ENCODE measurements at places on chromosomes 5 and 9. TPM values are rescaled to one million over a fixed set of nuclear protein-coding genes. Genes with fewer than 3 reads are reported as not detected.
A peak's percentile ranks its signal among the peaks of the same experiment; 100 is the strongest.

Gene UNC5A
- not detected for total RNA-seq

- DNase-seq: no peak
Observed at GRCh38 chr9:122180633-122181032, 20.9 kb downstream of the MORN5 start.

Gene PAEP
- not detected for total RNA-seq

GRCh38 chr9:124504530-124505005 lies 2.6 kb downstream of the NR5A1 start:
- peaks cover 74% of the 10 kb centered on the region for H3K27me3 ChIP-seq
- peaks cover 21% of the 10 kb centered on the region for H3K4me1 ChIP-seq
- peak overlapping the region; percentile 50 for H3K4me3 ChIP-seq
- no peak for DNase-seq
- no peaks in the 10 kb centered on the region for H3K36me3 ChIP-seq

DNA sequence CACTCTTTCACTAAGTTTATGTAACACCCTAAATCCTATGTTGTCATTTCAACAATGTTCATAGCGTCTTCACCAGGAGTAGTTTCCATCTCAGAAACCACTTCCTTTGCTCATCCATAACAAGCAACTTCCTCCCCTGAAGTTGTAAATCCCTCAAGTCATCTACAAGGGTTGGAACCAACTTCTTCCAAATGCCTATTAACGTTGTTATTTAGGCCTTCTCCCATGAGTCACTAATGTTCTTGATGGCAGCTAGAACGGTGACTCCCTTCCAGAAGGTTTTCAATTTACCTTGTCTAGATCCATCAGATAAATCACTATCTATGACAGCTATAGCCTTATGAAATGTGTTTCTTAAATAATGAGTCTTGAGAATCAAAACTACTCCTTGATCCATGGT lies 73.3 kb upstream of the TARS1 start:
- H3K27ac ChIP-seq: no peak overlapping the region
- H3K36me3 ChIP-seq: no peaks in the 10 kb centered on the region
- no peak overlapping the region for H3K4me3 ChIP-seq

Gene CCNB1
- total RNA-seq: 3.5 TPM

DNA sequence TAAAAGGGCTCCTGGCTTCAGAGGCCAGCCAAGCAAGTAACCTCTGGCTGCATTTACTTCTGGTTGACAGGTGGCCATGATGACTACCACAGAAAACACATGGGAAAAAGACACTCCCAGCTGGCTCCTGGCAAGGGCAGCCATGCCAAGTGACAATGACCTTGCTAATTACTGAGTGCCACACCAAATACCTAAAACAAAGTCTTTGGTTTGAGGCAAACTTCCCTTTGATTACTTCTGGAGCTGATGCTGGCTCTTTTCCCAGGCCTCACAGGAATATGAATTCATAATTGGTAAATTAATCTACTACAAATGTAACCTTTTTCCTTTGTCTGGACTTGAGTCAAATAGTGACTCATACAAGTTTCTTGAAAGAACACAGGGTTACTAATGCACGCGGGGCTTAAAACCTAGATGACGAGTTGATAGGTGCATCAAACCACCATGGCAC lies 61.0 kb downstream of the LPAR1 start:
- no peak overlapping the region for H3K4me3 ChIP-seq
- peaks cover 4% of the 10 kb centered on the region for H3K4me1 ChIP-seq
- no peak for DNase-seq
- no peaks in the 10 kb centered on the region for H3K36me3 ChIP-seq
- no peaks in the 10 kb centered on the region for H3K27me3 ChIP-seq

GRCh38 chr9:121359351-121360294 lies 10.4 kb downstream of the STOM start:
- H3K36me3 ChIP-seq: peaks cover 21% of the 10 kb centered on the region
- peak overlapping the region; percentile 87 for H3K4me3 ChIP-seq
- H3K4me1 ChIP-seq: peaks cover 100% of the 10 kb centered on the region

DNA sequence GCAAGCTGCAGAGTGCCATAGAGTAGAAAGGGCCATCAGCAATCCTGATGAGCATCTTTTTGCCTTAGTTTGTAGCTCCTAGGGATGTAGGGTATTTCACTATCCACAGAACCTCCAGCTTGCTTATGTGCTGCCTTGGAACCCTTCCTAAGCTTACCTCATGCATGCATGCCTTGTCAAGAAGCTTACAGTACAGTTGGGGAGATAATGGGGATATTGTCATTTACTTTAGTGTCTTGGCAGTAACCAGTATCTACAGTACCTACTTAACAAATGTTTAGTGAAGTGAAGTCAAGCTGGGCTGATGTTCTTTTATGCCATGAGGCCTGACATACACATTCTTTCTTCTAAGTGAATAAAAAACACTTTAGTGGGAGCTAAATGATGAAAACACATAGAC lies 164.6 kb upstream of the PPP1R2B start:
- no peaks in the 10 kb centered on the region for H3K36me3 ChIP-seq
- peak overlapping the region; percentile 77 for H3K27ac ChIP-seq
- no peaks in the 10 kb centered on the region for H3K27me3 ChIP-seq
- no peak overlapping the region for H3K4me3 ChIP-seq
- H3K4me1 ChIP-seq: peaks cover 70% of the 10 kb centered on the region

Gene ZNF883
- 6.2 TPM for total RNA-seq

DNA sequence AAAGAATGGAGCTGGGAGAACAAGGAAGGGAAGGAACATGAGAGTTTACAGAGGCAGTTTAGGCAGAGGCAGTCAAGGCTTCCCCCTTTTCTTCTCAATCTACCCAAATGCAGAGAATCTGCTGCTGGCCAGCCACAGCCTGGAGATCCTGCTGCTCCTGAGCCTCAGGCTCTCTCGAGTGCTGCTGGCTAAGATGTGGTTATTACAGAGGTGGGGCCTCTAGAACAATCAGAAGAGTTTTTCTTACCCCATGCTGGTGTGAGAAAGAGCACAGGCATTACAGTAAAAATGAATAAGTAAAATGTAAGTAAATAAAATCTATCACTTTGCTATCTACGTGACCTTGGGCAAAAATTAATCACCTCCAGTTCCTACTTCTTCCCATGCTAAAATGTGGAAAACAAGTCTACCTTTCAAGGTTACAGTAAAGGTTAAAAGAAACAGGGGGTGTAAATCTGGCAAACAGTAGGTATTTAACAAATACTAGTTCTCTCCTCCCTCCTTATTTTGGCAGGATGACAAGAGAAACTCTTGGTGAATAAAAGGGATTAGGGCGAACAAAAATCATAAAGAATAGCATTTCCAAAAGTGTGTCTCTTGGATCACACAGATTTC lies 31.1 kb downstream of the FBXW11 start:
- no peaks in the 10 kb centered on the region for H3K27me3 ChIP-seq
- H3K36me3 ChIP-seq: peaks cover 3% of the 10 kb centered on the region
- H3K4me3 ChIP-seq: no peak overlapping the region
- DNase-seq: no peak

- H3K27ac ChIP-seq: no peak overlapping the region
- no peaks in the 10 kb centered on the region for H3K27me3 ChIP-seq
- DNase-seq: no peak
- H3K4me3 ChIP-seq: no peak overlapping the region
Observed at GRCh38 chr9:77392328-77392727, 215.0 kb downstream of the VPS13A start.

GRCh38 chr9:128066713-128067644 lies at the start of gene NAIF1:
TSS of gene NAIF1 (minus strand) at chr9:128067320. CDS start at chr9:128067101, 219 bp downstream.
- peaks cover 71% of the 10 kb centered on the region for H3K4me1 ChIP-seq
- H3K4me3 ChIP-seq: peak within 1 kb of the TSS; percentile 92
- peaks cover 16% of the 10 kb centered on the region for H3K36me3 ChIP-seq
- DNase-seq: peak; percentile 96

- peak; percentile 77 for DNase-seq
- H3K4me3 ChIP-seq: no peak overlapping the region
- no peaks in the 10 kb centered on the region for H3K27me3 ChIP-seq
- peaks cover 96% of the 10 kb centered on the region for H3K36me3 ChIP-seq
Observed at GRCh38 chr5:178143901-178144300, 9.8 kb downstream of the NHP2 start.

DNA sequence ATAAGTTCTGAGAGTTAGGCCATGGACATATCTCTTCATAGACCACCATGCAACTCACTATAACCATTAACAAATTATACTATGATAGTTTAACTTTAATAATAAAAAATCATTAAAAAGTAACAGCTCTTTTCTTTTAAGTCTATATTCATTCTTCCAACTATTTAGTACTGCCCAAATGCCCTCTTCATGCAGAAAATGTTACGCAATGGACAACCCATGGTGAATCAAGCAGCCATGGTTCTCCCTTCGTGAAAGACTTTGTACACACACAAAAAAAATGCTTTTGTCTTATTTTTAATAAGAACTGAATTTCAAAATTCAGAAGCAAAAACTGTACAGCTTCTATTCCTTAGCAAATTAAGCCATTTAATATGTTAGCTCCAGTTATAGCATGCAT lies 401.1 kb downstream of the EFNA5 start:
- H3K36me3 ChIP-seq: no peaks in the 10 kb centered on the region
- no peak overlapping the region for H3K4me3 ChIP-seq
- no peaks in the 10 kb centered on the region for H3K27me3 ChIP-seq
- DNase-seq: no peak
- no peak overlapping the region for H3K27ac ChIP-seq
- no peaks in the 10 kb centered on the region for H3K4me1 ChIP-seq

Gene GOLPH3
- 42.8 TPM for total RNA-seq

GRCh38 chr9:90598191-90598590 lies 44.4 kb downstream of the DIRAS2 start:
- peaks cover 51% of the 10 kb centered on the region for H3K27me3 ChIP-seq
- no peak overlapping the region for H3K4me3 ChIP-seq
- no peak for DNase-seq
- H3K27ac ChIP-seq: no peak overlapping the region
- H3K4me1 ChIP-seq: no peaks in the 10 kb centered on the region

DNA sequence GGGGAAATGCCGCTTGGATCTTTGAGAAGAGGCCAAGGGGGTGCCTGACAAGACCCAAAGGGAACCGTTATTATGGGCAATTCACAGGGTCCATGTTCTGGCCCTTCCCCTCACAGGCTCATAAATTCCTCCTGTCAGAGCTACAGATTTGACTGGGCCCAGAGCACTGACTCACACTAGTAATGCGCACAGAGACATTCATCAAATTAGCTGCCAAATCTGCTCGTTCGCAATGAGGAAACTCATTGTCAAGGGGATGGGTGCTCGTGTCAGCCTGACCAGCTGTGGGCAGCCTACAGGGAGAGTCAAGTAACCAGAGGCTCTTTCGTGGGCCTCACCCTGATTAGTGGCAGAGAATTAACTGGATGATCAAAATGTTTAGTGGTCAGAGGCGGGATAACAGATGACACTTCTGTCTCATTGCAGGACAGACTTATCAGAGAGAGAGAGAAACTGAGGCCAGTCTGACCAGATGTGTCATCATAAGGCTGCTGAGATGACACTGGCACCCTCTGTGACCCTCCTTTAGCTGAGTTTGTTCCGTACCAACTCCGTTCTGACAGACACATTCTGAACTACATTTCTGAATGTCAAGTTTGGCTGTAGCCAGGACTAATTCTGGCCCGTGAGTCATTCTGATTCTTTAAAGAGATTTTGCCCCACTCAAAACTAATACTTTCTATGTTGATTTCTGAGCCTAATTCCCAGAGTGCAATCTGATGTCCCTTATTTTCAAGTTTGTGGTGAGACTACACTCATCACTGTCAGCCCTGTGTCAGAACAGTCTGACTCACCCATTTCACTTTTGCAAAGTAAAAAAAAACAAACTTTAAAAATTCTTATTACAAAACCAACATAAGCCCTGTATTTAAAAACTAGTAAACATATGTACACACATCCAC lies 377.1 kb downstream of the ACTL7B start:
- H3K4me3 ChIP-seq: no peak overlapping the region
- H3K4me1 ChIP-seq: peaks cover 11% of the 10 kb centered on the region
- no peak overlapping the region for H3K27ac ChIP-seq
- H3K36me3 ChIP-seq: no peaks in the 10 kb centered on the region

DNA sequence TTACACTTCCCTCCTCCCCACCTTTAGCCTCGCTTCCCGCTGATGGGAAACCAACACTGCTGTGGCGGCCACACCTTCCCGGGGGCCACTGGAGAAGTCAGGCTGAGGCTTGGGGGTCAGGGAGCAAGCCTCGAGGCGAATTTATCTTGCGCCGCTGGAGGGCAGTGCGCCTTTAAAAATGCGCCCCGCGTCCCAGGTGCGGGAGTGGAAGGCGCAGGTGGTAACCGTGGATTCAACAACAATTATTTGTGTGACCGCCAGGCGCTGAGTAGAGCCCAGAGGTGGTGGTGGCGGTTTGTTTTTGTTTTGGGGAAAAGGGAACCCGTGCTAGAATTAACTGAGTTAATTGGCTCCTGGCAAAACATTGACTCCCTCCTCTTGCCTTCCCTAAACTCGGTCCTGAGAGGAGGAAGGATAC lies 1.1 kb downstream of the CFAP77 start:
- no peaks in the 10 kb centered on the region for H3K36me3 ChIP-seq
- H3K4me3 ChIP-seq: peak overlapping the region; percentile 66

GRCh38 chr9:105360344-105360743 lies 87.5 kb upstream of the FSD1L start:
- H3K4me3 ChIP-seq: no peak overlapping the region
- no peaks in the 10 kb centered on the region for H3K4me1 ChIP-seq
- peaks cover 45% of the 10 kb centered on the region for H3K36me3 ChIP-seq
- no peak overlapping the region for H3K27ac ChIP-seq
- H3K27me3 ChIP-seq: no peaks in the 10 kb centered on the region

- no peak overlapping the region for H3K4me3 ChIP-seq
- H3K4me1 ChIP-seq: no peaks in the 10 kb centered on the region
- no peak overlapping the region for H3K27ac ChIP-seq
- no peak for DNase-seq
- peaks cover 37% of the 10 kb centered on the region for H3K27me3 ChIP-seq
Observed at GRCh38 chr9:87406543-87407166, 91.0 kb upstream of the DAPK1 start.

GRCh38 chr5:108541836-108542235 lies 159.9 kb upstream of the FBXL17 start:
- DNase-seq: no peak
- H3K4me1 ChIP-seq: no peaks in the 10 kb centered on the region
- no peak overlapping the region for H3K27ac ChIP-seq
- no peaks in the 10 kb centered on the region for H3K36me3 ChIP-seq
- no peaks in the 10 kb centered on the region for H3K27me3 ChIP-seq
- no peak overlapping the region for H3K4me3 ChIP-seq

Gene GKAP1
- 22.5 TPM for total RNA-seq

- peaks cover 28% of the 10 kb centered on the region for H3K4me1 ChIP-seq
- no peak overlapping the region for H3K27ac ChIP-seq
- H3K4me3 ChIP-seq: no peak overlapping the region
- no peaks in the 10 kb centered on the region for H3K27me3 ChIP-seq
Observed at GRCh38 chr5:156124708-156125107, 202.3 kb upstream of the SGCD start.

DNA sequence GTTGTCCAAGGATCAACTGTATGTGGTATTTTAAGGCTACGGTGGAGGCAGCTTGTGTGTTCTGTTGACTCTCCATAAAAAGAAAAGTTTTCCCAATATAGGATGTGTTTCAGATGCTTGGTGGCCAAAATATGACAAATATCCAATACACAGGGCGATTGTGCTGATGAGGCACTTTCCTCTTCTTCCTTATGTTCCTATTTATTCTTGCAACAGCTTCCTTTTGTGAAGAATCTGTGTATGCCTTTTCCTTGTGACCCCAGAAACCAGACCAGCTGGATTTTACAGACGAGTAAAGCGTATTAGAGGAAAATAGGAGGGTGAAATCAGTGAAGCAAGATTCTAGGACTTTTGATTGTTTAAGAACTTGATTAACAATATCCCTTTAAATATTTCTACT lies 452.0 kb downstream of the DMAC1 start:
- no peak overlapping the region for H3K27ac ChIP-seq
- DNase-seq: no peak
- no peaks in the 10 kb centered on the region for H3K27me3 ChIP-seq
- H3K4me3 ChIP-seq: no peak overlapping the region

Data from left ventricle myocardium inferior (tissue), 1 donor.